ENCODE measurements at places on chromosomes 7 and 10.
A peak's percentile ranks its signal among the peaks of the same experiment; 100 is the strongest.

GRCh38 chr10:26557641-26558014 lies 119.5 kb downstream of the APBB1IP start:
- DNase-seq = no peak

DNA sequence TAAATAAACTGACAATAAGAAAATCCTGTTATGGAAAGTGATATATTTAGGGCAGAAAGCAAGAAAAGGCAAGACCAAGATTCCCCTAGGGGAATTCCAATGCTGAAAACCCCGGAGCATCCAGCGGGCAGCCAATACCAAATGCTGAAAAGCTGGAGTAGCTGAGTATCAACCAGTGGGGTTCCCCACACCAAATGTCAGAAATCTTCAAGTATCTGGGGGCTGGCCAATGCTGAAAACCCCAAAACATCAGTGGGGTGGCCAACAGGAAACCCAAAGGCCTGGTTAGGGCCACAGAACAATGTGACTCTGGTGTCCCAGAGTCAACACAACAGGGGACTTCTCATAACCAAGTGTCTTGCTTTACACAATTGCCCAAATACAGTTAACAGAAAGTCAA lies 271.8 kb upstream of the CACNA2D1 start:
- DNase-seq = no peak

DNA sequence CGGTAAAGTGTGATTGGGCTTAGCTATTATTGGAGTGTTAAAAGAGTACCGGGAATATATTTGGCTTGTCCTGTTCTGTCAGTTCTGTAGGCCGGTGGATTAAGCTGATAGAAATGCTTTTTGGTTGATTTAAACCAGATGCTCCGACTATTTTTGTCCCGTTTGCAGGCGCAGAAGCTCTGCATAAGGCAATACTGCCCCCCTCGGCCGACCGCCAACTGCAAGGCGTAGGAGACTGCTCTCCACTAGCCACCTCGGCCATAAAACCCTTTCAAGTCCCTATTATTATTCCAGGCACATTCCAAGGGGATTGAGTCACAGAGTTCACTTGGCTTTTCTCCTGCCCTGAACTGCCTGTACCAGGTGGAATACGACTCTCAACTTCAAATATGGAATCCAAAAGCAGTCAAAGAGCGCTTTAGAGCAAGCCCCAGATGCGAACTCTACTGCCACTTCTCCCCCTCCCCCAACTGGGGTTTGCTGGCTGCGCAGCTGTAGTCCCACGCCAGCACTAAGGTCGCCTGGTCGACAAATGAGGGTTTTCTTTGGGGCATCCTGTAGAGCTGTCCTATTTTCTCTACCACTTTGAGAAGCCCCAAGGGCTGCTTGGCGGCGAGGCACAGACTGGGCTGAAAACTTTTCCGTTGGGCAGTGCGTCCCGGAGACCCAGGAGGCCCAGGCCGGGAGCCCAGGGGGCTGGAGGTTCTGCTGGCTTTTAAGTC lies 108.3 kb downstream of the REEP3 start:
- peak; percentile 70 for DNase-seq

DNA sequence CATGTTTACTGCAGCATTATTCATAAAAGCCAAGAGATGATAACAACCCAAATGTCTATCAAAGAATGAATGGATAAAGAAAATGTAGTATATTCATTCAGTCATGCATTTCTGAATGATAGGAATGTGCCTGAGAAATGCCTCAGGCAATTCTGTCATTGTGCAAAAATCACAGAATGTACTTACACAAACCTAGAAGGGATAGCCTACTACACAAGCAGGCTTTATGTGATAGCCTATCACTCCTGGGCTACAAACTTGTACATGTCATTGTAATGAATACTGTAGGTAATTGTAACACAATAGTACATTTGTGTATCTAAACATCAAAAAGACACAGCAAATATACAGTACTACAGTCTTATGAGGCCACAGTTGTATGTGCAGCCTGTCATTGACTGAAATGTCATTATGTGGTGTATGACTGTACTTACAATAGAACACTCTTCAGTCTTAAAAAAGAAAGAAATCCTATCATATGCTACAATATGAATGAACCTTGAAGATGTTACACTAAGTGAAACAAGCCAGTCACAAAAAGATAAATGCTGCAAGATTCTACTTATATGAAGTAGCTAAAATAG lies 141.8 kb upstream of the GPR22 start:
- no peak for DNase-seq

GRCh38 chr7:15399441-15399840 lies 162.4 kb downstream of the AGMO start:
- DNase-seq = no peak

DNA sequence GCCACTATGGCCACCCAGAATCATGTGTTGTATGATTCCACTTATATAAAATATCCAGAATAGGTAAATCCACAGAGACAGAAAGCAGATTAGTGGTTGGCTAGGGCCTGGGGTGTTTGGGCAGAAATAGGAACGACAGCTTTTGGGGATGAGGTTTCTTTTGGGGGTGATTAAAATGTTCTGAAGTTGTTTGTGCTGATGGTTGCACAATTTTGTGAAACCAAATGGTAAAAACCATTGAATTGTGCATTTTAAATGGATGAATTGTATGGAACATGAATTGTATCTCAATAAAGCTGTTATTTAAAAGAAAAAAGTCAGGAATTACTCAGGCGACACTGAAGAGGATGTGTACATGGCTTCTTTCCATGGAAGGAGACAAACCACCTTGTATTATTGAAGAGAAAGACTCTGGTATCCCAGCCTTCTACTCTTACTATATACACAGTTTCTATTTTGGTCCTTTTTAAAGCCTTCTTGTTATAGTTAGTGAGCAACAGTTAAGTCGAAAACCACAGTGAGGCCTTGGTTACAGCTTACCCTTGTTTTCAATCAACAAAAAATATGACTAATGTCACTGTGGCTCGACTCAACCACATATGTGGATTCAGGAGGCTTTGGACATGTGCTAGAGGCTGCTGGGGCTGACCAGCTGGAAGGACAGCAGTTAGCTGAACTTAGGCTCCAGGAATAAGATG lies 57.1 kb upstream of the KMT2E start:
- no peak for DNase-seq

- no peak for DNase-seq
Measured at GRCh38 chr7:141586878-141587277, 35.7 kb downstream of the AGK start.

DNA sequence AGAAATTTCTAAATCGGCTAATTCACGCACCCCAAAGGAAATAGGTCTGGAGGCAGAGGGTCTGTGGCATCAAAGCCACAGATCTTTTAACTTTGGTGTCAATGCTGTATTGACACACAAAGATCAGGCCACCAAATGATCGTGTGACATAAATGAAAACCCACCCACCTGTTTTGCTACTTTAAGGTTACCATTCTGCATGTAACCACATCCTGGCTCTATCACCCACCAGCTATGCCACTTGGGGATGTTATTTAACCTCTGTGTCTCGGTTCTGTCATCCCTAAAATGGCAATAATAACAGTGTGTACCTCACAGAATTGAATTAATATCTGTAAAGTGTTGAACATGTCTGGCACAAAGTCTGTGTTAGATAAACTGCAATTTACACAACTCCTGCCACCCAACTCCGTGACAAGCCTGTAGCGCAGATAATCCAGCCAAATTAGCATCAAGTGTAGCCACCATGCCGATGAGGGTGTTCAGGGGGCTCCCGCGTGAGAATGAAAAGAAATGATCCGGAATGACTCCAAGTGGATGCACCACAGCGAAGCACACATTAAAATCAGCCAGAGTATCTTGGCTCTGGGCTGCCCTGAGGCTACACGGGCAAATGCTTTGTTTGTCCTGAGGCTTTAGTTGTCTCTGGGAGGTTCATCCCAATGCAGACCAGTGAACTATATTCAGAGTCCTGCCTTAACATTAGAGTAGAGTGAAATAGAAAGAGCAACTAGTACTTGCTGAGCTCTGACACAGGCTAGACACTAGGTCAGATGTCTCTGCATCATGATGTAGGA lies 158.4 kb upstream of the NEBL start:
- no peak for DNase-seq

DNA sequence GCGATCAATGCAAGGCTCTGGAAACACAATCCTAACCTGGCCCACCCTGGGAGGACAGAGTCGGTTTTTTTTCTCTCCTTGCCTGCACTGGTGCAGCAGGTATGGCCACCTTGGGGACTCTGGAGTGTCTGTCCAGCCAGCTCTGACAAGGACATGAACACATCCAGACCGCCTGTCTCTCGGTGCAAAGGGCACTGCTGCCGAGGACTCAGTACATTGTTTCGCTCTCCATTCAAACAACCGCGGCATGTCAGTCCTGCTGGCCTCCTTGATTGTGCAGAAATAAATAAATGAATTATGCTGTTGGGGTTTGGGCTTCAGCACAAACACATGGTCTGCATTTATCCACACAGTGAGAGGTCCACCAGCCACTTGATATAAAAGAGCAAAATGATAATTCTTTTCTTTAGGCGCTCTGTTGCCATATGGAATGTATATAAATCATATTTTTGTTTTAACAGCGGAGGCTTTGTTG lies 565.2 kb downstream of the KCNMA1 start:
- DNase-seq = no peak

DNA sequence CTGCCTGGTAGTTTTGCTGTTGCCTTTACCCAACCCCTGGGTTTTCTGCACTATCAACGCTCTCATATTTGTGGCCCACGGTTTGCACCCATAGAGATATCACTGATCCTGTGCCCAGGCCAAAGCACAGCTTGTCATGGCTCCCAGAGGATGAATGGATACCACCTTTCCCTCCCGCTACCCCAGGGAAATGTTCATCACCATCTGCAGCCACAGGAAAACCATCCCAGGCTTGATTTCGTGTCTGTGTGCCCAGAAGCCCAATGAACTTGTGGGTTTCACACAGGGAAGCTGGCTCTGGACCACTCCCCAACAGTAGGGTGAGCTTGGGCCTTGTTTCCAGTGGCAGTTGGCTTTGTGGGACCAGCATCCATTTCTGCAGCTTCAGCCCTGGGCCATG lies 143.1 kb upstream of the GDF10 start:
- DNase-seq = no peak

GRCh38 chr7:88395715-88396114 lies 89.0 kb upstream of the STEAP4 start:
- DNase-seq = no peak

GRCh38 chr10:17454161-17455014 lies at the start of gene ST8SIA6:
Gene ST8SIA6, minus strand, starts transcription at chr10:17454595. Its CDS starts 340 bp downstream, at chr10:17454255.
- DNase-seq = peak; percentile 33

DNA sequence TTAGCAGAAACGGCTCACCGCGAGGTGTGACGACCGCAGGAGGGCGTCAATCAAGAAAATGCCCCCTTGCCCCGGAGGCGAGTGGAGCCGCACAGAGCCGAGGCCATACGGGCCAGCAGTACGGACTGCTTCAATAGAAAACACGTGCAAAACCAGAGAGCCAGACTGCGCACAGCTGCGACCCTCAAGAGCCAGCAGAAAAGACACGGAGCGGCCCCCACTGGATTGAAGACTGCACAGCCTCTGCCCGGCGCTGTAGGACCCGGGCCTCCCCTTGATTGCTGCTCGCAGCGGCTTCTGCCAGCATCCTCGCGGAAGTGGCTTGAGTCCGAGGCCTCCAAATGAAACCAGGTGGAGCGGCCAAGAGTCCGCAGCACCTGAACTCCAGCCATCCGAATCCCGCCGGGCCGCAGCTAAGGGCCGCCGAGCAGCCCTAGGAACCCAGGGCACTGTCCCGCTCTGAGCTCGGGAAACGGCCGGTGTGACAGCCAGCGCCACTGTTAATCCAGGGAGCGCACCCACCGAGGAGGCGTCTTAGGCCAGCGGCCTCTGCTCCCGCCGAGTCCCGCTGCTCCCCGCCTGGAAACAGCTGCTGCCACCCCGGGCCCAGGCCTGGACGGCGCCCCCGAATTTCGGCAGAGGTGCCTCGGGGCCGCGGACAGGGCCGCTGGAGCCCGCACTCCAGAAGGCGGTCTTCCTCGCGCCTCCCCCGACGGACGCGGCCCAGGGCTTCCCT lies 660 bp upstream of the HHEX start:
- DNase-seq = no peak

DNA sequence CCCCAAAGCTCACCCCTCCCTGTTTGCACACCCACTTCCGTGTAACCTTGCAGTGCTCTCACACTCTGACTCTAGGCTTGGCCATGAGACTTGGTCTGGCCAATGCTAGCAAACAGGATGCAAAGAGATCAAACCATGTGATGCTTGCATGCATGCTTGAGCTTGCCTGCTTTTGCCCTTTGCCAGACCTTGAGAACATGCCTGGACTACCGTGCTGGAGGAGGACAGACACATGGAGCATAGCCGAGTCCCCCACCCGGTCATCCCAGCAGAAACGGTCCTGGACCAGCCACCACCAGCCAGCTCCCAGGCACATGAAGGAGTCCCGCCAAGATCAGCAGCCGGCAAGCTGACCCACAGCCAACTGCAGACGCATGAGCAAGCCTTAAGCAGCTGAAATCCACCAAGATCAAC lies 23.4 kb downstream of the PYROXD2 start:
- DNase-seq = no peak

- no peak for DNase-seq
Measured at GRCh38 chr10:128160297-128160711, 34.1 kb upstream of the MKI67 start.

All from stimulated activated CD8-positive, alpha-beta memory T cell treated with anti-CD3 and anti-CD28 coated beads, Interleukin-4, amount 100 ng/mL, for 24 hours (primary cell).